ENCODE measurements at places on chromosomes 5 and 9. TPM values are rescaled to one million over a fixed set of nuclear protein-coding genes. Genes with fewer than 3 reads are reported as not detected.

DNA sequence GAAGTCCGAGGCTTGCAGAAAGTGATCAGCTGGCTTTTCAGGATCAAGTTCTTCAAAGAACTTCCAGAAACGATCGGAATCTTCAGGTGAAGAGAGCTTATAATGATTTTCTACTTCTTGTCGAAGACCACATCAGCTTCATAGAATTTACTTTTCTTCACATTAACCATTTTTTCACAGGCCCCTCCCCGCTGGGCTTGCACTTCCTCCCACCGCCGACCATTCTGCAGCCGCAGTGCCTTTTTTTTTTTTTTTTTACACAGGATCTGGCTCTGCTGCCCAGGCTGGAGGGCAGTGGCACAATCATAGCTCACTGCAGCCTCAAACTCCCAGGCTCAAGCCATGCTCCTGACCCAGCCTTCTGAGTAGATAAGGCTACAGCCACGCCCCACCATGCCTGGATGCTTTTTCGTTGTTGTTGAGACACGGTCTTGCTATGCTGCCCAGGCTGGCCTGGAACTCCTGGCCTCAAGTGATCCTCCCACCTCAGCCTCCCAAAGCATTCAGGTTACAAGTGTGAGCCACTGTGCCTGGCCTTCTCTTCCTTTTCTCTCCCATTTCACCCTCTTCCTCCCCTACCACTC is 15.3 kb upstream of the RNF130 start:
- no peak for DNase-seq

- DNase-seq: no peak
Measured at GRCh38 chr9:136522314-136523237, 23.3 kb downstream of the NOTCH1 start.

GRCh38 chr5:130337179-130337888 is 433.1 kb downstream of the CHSY3 start:
- DNase-seq: peak; percentile 43

The ADAMTS2 gene
- 0.40 TPM for total RNA-seq

GRCh38 chr5:73764996-73765395 is 139.0 kb downstream of the ARHGEF28 start:
- DNase-seq: no peak

DNA sequence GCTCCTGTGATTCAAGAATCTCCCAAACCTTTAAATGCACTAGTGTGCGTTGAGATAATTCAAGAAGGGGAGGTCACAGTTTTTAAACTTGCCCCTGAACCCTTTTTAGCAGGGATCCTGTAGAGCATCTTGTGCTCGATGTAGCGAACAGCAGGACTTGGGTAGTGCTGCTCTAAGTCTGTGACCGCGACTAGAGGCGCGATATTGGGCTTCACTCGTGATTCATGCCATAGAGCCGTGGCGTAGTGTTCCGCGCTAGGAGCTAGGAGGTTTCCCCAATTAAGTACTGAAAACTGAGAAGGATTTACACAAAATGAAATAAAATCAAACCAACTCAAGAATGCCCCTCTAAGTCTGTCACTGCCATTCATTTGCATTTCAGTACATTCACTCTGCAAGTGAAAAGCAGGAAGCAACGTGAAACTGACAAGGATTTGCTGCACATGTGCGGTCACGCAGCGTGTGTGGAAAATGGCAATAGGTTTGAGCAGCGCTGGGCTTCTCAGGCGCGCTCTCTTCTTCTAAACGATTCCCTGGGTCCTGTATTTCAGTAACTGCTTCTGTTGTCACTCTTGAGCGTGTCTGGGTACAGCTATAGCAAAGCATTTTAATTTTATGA is 1135.9 kb upstream of the WWC1 start:
- no peak for DNase-seq

The COL5A1 gene
- 8.3 TPM for total RNA-seq

DNA sequence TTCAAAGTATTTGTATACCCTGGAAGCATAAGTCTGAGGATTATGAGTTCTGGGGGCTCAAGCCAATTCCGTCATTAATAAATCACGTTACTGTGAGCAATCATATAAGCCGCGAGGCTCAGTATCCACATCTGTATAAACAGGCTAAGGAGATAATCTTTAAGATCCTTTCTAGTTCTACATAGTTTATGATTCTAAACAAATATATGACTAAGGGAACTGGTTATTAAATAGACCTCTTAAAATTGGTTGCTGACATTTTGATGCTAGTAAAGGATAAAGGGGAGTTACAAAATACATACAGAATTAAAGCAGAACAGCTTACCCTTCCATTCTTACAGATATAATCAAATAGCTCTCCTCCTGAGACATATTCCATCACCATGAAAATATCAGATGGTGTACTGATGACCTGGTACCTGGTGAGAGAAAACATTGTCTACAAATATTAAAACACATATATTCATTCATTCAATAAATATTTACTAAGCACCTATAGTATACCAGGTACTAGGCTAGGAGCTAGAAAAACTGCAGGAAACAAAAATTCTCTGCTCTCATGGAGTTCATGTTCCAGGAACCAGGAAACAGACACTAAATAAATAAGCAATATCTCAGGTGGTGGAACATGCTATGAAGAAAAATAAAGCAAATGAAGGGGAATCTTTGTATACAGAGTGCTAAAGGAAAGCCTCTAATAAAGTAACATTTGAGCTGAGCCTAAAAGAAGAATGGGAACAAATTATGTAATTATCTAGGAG is 19.5 kb upstream of the TTC33 start:
- DNase-seq: no peak

The PGM5 gene
- 27.5 TPM for total RNA-seq

GRCh38 chr5:138626333-138626944 is 51.2 kb upstream of the HSPA9 start:
- no peak for DNase-seq

- no peak for DNase-seq
Measured at GRCh38 chr5:95725071-95725820, 5.9 kb upstream of the RHOBTB3 start.

The CARTPT gene
- not detected for total RNA-seq

DNA sequence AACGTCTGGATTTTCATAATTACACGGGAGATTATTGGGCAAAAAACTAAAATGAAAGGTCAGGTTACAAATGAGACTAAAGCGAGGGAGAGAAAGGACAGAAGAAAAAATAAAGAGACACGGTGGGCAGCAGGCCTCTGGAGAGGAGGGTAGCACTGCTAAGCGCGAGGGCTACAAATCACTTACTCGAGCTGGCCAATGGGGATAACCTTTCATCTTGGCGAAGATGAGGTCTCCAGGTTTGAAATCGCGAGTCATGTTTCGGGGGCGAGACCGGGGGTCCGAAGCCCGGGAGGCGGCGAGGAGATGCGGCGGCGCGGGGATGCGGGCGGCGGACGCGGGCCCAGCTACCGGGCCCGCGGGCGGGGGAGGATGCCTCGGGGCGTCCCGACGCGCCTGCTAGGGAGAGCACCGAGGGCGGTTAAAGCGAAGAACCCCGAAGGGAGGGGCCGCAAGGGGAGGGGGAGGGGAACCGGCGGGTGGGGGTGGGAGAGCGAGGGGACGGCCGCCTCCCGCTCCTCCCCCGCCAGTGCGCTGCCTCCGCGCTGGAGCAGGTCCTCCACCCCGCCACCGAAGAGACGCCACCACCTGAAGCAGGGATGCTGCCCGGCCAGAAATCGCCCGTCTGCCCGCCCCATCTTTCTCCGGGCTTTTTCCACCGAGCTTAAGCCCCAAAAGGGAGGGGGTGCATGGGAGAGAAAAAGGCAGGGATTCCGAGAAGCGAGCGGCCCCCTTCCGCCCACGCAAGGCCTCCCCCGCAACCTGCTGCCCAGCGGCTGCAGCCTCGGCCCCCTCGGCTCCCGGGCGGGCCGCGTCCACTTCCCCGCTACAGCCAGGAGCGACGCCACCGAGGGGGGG is 610 bp downstream of the PSIP1 start:
- DNase-seq: peak; percentile 29

GRCh38 chr5:153237671-153238332 is 252.7 kb upstream of the GRIA1 start:
- no peak for DNase-seq

GRCh38 chr9:125850763-125851162 is 103.6 kb downstream of the PBX3 start:
- no peak for DNase-seq

DNA sequence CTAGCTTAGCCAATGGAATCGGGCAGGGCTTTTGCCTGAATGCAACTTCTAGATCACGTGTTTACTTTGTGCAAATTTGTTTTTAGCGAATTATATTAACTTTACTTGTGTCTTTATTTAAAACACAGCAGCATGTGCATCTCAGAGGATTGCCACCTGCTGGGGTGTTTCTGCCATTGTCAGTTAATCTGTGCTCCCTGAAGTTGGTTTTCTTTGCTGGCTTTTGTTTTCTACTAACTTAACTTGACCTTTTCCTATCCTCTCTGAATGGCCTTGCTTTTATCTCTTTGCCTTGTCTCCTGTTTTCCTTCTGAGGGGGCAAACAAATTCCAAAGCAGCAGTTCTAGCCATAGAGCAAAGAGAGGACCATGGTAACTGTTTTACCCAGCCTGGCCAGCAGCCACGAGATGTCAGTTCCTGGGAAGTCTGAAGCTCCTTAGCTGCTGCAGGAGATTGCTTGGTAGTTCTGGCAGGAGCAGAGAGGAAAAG is 67.6 kb downstream of the ARHGEF28 start:
- peak; percentile 55 for DNase-seq

DNA sequence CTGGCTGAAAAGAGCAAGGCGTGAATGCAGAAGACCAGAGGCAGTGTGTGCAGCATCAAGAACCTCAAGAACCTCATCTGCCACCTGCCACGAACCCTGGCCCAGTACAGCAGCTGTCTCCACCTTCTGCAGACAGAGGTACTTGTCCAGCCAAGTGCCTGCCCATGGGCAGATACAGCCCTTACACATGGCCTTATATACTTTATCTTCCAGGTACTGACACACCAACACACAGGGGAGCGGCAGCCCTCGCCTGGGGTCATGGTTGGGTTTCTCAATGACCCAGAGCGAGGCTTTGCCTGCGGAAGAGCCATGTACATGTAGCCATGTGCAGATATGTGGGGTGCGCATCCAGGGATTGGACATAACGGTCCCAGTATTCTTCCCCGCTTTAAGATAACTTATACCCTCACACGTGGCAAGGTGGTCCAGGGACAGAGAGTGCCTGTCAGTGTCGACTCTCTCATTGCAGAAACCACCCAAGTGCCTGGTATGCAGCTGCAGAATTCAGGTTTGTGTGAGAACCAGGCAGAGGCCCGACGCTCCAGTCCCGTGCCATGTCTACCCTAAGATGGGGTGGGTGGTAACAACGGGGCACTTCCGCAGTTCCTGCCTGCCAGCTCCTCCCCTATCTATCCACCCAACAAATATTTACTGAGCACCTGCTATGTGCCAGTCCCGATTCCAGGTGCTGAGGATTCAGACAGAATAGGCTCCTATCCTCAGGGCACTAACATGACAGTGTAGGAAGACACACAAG is 206.9 kb downstream of the FSTL4 start:
- DNase-seq: no peak

DNA sequence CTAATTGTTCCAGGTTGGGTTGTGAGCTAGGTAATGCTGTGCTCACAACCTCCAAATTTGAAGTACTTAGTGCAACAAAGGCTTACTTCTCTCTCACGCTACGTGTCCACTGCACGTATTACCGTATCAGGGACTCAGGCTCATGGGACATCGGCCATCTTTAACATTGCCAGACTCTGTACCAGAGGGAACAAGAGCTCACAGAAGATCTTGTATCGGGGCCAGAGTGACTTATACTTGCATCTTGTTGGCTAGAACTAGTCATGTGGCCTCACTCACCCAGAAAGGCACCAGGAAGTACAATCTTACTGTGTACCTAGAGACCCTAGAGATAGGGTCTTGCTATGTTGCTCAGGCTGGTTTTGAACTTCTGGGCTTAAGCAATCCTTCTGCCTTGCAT is 81.1 kb upstream of the KLF9 start:
- DNase-seq: no peak

The SOHLH1 gene
- total RNA-seq: not detected

The C9orf43 gene
- 0.20 TPM for total RNA-seq

The SLC1A1 gene
- 5.6 TPM for total RNA-seq

- no peak for DNase-seq
Measured at GRCh38 chr5:31880449-31880848, 241.5 kb downstream of the PDZD2 start.

DNA sequence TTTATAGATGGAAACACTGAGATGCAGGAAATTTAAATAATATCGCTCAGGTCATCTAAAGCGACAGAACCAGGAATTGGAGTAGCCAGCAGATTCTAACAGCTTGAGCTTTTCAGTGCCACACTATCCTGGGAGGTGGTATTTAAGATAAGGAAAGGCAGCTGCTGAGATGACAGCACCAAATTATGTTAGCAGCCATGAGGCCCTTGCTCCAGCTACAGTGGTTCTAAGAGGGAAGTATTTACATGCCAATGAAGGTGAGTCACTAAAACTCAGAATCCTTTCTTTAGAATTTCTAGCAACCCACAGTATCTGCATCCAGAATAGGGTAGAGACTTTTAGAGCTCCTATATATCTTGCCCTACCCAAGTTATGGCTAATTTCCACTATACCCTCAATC is 127.0 kb upstream of the VLDLR start:
- DNase-seq: no peak

- DNase-seq: no peak
Measured at GRCh38 chr5:87916320-87916719, 352.3 kb downstream of the TMEM161B start.

GRCh38 chr5:2832394-2832793 is 80.9 kb upstream of the IRX2 start:
- no peak for DNase-seq

The PCDHGB7 gene
- 4.1 TPM for total RNA-seq

DNA sequence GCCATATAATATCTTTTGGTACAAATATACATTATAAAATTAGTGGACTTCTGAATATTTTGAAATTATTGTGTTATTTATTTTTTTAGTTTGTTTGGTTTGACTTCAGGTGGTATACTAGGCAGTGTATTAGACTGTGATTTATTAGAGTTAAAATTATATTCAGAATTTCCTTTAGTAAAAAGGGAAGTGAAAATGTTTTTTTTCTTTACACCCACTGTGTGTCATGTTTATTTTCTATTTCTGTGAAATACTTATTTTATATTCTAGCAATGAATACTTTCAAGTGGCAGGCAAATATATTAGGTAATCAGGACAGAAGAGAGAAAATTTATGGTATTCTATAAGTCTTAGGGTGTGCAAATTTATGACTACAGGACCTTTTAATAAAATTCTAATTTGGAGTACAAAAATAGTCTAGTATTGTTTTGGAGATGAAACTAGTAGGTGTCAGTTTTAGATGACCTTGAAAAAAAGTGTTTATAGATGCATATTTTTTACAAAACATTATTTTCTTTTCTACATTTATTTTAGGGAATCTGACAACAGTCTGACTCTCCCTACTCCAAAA is 8.8 kb downstream of the CSNK1G3 start:
- no peak for DNase-seq

- DNase-seq: no peak
Measured at GRCh38 chr5:107654827-107655226, 15.9 kb downstream of the EFNA5 start.
